ENCODE measurements at places on chromosomes 3 and 15.

- no peak for DNase-seq
Observed at GRCh38 chr3:176579711-176580185, 617.5 kb downstream of the TBL1XR1 start.

DNA sequence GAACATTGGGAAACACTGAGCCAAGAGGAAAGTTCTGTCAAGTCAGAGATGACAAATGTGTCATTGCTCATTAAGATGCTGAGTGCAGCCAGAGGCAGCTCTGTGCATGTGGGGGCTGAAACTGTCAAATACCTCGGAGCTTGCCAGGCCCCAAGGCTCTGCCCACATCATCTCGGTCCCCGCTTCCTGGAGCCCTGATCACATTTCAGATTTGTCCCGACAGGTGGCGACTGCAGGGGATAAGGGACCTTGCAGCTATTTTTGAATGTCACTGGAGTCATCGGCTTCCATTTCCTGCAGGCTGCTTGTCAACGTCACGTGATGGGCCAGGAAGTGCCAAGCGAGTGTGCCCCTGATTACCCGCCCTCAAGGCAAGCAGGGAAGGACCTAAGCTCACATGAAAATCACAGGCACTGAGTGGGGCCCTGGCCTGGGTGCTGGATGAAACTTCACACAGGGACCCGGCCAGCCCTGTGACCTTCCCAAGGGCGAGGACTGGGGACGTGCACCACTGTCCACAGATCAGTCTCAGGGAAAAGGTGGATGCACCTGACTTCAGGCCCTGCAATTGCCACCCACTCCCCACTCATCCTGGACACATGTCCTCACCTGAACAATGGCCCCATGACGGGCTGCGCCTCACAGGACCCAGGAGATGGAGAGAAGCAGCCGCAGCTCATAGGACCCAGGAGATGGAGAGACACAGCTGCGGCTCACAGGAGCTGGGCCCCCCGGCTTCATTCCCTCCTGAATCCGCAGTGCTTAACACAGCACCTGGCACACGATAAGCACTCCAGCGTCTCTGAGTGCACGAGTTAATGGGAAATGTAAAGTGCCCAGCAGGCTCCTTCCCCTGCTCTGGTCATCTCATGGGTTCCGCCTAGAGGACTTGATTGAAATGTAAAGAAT lies 73.4 kb downstream of the NUP210 start:
- DNase-seq = peak; percentile 44

- DNase-seq = peak; percentile 30
Observed at GRCh38 chr15:89654847-89655805, at the start of gene KIF7. Gene KIF7, minus strand, starts transcription at chr15:89655467. Its CDS starts 2,537 bp downstream, at chr15:89652930.

DNA sequence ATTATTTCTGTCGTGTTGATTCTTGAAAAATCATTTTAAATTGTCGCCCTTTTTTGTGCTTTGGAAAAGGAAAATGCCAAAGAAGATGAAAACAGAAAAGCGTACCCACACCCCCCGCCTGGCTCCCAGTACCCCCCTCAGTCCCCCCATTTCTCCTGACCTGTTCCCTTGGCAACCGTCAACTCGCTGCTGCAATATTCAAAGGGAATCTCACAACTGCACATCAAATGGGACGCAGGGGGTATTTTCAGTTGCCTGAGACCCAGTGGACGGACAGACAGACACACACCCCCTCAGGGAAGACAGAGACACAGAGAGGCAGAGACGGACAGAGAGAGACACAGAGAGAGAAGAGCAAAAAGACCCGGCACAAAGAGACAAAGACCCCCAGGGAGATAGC lies 83.5 kb upstream of the PRR20G start:
- no peak for DNase-seq

- DNase-seq = no peak
Observed at GRCh38 chr3:40771112-40771511, 246.4 kb downstream of the ZNF621 start.

- DNase-seq = no peak
Observed at GRCh38 chr15:27828746-27829145, 270.4 kb downstream of the OCA2 start.

DNA sequence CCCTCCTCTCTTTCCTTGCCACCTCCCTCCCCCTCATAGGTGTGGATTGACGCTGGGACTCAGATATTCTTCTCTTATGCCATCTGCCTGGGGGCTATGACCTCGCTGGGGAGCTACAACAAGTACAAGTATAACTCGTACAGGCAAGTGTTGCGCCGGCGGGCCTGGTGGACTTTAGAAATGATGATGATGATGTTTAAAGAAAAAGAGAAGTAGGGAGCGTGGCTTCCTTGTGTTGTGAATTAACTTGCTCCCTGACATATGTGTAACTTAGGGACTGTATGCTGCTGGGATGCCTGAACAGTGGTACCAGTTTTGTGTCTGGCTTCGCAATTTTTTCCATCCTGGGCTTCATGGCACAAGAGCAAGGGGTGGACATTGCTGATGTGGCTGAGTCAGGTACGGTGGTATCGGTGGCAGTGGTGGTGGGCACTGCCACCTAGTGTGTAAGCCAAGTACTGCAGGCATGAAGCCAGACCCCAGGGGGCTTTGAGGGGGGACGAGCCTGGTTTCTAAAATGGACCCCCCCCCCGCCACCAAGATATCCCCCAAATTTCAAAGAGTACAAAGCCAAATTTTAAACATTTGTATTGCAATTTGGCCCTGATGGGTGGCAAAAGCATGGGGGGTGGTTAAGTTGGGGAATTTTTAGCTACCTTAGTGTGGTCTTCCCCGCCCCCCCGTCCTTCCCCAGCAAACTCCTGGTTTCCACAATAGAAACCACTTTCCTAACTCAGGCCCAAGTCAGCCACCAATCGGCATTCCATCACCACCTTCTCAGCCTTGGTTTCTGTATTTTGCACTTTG lies 65.6 kb downstream of the SLC6A6 start:
- peak; percentile 43 for DNase-seq

- no peak for DNase-seq
Observed at GRCh38 chr3:159978353-159978752, 10.3 kb upstream of the IL12A start.

- DNase-seq = no peak
Observed at GRCh38 chr3:37899101-37899707, 37.5 kb downstream of the CTDSPL start.

DNA sequence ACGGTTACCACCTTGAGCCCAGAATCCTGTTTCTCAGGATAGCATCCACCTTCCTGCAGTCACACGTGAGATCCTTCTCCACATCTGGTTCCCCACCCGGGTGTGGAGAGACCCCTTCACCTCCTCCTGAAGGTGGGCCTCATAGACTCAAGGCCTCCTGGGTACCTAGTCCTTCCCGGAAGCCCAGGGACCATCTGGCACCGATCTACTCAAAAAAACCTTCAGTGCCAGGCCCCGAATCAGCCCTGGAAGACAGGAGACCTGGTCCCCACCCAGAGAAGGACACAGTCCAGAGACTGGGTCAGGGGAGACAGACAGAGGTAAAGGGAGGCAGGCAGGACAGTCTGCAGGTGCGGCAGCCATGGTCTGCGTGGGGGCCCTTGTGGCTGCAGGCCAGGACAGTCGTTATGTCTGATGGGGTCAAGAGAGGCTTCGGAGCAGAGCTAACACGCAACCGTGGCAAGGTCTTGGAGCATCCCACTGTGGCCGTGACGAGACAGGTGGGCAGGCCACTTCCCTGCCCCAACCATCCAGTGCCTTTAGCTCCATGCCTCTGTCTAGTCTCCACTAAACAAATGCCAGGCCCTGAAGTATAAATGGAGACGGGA lies 112.2 kb upstream of the ABHD17C start:
- no peak for DNase-seq

- no peak for DNase-seq
Observed at GRCh38 chr15:56960116-56960515, 41.7 kb downstream of the TCF12 start.

DNA sequence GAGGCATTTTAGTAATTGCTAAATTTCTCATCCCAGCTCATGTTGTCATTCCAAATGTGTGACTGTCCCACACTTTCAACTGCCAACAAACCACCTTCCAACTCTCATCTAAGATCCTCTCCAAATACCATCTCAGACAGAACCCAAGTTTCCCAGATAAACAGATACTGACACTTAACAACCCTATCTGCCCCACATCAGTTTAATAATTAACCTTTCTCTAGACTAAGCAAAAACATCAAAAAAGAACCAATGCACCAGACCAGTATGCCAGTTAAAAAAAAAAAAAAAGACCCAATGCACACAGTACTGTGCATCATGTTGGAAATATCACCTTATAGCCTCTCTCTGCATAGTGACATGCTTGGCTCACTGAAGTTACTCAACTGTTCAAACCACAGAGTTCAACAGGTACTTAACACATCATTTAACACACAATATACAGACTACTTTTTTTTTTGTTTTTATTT lies 5.5 kb downstream of the SFMBT1 start:
- no peak for DNase-seq

DNA sequence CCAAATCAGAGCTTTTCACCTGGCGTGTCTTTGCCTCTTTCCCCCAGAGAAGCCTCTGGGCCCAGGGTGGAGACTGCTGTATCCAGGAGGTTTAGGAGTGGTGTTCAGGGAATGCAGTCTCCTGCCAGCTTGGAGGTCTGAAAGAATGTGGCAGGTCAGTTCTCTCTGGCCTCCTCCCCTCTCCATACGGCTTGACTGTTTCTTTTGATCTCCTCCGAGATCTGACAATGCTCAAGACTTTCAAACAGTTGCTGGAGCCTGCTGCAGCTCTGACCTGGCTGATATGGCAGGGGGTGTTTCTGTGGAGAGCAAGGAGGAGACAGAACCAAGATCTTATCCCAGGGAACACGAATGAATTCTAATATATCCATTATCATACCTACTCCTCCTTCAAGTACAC lies 24.7 kb upstream of the TM4SF4 start:
- no peak for DNase-seq

- no peak for DNase-seq
Observed at GRCh38 chr15:99473981-99474906, 91.5 kb upstream of the MEF2A start.

GRCh38 chr15:34642247-34642646 lies 58.8 kb upstream of the GOLGA8B start:
- DNase-seq = no peak

GRCh38 chr3:74546426-74546825 lies 68.0 kb downstream of the CNTN3 start:
- peak; percentile 1 for DNase-seq

- DNase-seq = no peak
Observed at GRCh38 chr3:11727207-11727606, 83.5 kb upstream of the VGLL4 start.

DNA sequence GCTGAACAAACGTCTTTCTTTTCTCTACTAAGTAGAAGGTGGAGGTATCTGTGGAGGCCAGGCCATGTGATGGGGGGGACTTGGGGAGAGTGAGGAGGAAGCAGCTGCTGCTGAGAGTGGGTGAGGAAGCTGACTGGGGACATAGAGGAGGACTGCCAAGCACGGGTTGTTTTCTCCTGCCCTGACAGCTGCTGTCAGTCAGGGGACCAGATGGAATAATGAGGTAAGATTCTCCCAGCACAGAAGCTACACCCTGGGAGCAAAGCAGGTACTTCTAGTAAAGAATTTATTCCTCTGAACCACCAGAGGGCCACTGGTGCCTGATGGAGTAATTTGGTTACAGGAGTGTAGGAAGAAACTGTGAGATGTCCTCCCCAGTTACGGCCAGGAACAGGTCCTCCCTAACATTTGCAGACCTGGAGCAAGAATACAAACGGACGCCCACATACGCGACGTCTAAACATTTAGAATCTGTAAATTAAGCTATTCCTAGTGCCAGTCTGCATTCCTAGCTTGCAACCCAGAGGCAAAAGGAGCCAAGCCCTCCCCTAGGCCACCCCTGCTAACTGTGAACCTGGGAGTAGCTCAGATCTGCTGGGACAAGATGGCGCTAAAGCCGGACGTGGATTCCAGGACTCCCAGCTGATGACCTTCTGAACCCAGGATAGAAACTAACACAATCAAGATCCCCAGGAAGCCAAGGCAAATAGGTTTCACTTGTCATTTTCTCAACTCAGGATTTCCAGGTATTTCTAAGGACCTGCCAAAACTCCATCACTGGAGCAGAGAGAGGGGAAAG lies 14.8 kb downstream of the CRYGS start:
- peak; percentile 60 for DNase-seq

DNA sequence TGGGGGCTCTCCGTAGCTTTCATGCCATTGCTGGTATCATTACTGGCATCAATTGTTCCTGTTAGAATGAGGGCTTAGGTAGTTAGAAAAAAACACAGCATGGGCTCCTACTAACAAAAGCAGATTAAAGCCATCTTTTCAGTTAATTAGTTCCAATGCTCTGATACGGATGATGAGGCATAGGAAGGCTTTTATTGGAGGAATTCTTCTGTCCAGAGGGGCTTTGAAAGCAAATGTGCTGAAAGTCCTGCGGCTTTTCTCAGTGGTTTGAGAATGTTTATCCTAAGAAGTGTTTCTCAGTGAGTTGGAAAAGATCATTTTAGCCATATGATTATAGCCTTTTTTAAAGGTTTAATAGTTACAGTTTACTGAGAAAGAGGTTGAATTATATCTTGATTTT lies 198.5 kb downstream of the THSD4 start:
- DNase-seq = no peak

DNA sequence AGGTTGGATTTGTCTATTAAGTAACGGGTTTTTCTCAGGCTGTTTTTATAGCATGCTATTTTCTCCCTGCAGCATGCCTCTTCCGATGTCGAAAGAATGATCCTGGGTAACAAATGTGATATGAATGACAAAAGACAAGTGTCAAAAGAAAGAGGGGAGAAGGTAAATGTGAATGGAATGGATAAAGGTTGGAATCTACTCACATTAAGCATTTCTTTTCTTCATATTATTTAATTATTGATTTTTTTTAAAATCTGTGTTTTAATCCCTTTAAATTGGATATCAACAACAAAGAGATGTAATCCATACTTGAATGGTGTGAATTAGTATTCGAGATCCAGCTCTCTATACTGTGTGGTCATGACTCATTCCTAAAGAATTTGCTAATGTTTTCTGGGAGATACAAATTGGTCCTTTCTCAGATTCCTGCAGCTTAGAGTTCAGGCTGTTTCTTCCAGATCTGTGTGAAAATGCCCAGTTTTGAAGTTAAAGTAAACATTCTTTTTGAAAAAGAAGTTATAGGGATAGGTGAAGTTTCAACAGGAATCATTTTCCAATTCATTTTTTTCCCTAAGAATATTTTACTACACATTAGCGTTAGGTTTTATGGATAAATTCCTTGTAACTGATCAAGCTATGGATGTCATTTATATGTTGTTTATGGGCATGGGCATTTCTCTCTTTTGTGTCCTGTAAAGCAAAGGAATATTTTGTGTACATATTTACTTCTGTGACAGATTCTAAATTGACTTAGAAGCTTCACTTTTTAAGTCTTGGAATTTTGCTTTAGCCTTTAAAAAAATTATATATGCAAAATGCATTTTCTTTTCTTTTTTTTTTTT lies 20.8 kb upstream of the APH1B start:
- DNase-seq = no peak

DNA sequence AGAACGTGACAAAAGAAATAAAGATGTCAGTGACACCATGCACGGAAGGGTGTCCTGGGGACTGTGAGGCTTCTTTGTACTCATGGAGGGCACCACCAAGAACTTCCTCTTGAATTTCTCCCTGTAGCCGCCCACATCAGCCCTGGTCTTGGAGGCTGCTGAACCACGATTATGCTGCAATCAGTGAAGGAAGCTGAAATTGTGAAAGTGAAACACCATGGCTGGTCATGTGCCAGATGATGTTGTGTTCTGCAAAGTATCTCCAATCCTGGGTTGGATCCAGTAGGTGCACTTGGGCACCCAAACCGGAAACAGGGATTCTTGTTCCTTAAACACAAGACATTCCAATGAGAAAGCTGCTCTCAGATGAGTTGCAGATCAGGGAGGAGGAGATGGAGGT lies 104.4 kb upstream of the GOLGA6L6 start:
- peak; percentile 36 for DNase-seq

Measured in T47D (cell line).